ENCODE measurements at places on chromosomes 13 and 19.

DNA sequence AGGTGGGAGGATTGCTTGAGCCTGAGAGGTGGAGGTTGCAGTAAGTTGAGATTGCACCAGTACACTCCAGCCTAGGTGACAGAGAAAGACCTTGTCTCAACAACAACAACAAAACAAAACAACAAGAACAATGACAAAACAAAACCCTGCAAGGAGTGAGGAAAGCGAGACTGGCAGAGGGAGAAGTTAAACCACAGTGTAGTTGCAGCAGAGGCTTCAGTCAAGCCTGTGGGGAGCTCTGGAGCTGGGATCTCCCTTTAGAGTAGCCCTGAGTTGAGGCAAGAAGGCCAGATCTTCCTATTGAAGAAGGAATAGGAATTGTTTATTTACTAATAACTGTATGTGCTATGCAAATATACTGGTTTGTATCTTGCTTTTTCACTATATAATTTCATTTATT lies 25.3 kb upstream of the RNASEH2B start:
- DNase-seq, result peak; percentile 75

DNA sequence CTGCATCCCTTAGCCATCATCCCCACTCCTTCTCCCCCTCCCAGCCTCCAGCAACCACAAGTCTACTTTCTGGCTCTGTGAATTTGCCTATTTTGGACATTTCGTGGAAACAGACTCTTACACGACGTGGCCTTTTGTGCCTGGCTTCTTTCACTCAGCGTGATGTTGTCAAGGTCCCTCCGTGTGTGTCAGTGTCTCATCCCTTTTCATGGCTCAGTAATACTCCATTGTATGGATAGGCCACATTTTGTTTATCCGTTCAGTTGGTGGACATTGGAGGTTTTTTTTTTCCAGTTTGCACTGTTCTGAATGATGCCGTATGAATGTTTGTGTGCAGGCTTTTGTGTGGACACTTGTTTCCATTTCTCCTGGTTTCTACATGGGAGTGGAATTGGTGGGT lies 38.0 kb downstream of the BICRA start:
- no peak for DNase-seq

DNA sequence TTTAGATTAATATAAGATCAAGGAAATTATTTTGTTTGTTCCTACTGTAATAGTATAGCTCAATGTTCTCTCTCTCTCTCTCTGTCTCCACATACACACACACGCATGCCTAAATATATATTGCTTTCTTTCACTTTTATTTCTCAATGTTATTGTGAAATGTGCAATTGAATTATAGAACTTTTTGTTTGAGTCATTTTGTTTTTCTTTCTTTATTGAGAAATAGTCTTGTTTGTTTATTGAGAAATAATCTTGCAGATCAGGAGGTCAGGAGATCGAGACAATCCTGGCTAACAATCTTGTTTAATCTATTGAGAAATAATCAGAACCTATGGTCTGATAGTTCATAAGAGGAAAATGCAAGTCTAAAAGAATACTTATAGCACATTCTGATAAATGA lies 1581.3 kb downstream of the EFNB2 start:
- DNase-seq, result peak; percentile 12

GRCh38 chr13:100508996-100509395 lies 79.6 kb downstream of the GGACT start:
- DNase-seq, result no peak

GRCh38 chr13:99605420-99606323 lies 104.4 kb downstream of the TM9SF2 start:
- peak; percentile 69 for DNase-seq

- no peak for DNase-seq
Measured at GRCh38 chr19:50402544-50403301, 16.0 kb upstream of the SPIB start.

GRCh38 chr13:75091718-75092117 lies 390.3 kb downstream of the TBC1D4 start:
- DNase-seq, result no peak

DNA sequence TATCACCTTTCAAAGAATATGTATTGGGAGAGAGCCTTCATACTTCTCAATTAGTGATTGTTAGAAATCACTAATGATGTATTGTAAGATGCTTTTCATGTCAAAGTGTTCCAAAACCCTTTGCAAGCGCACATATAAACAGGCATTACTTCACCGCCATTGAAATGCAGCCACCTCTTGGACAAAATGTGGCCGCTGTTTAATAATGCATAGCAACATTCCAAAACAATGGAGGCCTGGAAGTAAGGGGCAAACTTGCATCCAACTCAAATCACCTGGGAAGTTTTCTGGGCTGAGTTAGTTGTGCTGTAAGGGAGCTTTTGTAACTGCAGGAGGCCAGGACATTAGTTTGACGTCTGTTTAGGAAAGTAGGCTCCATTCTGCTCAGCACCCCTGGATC lies 438.1 kb downstream of the FGF9 start:
- no peak for DNase-seq

DNA sequence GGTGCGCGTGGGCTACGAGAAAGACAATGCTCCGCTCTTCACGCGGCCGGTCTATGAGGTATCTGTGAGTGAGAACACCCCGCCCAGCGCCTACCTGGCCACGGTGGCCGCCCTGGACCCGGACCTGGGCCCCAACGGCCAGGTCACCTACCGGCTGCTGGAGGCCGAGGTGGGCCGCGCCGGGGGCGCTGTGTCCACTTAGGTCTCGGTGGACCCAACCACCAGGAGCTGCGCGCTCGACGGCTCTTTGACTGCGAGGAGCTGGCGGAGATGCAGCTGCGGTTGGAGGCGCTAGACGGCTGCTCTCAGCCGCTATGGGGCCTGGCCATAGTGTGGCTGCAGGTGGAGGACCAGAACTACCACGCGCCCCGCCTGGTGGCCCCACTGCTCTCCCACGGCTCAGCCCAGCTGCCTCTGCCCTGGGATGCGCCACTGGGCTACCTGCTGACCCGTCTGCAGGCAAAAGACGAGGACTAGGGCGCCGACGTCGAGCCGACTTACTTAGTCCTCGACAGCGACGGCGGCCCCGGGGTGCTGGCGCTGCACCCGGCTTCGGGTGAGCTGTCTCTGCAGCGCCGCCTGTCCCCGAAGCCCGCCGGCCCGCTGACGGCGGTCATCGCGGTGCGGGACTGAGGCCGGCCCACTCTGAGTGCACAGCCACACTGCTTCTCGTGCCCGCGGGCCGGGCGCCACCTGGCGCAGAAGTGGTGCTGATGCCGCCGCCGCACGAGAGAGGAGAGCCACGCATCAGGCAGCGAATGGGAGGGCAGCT lies 173.0 kb downstream of the OLFM4 start:
- DNase-seq, result no peak

- no peak for DNase-seq
Measured at GRCh38 chr19:310141-310651, 19.0 kb upstream of the PLPP2 start.

DNA sequence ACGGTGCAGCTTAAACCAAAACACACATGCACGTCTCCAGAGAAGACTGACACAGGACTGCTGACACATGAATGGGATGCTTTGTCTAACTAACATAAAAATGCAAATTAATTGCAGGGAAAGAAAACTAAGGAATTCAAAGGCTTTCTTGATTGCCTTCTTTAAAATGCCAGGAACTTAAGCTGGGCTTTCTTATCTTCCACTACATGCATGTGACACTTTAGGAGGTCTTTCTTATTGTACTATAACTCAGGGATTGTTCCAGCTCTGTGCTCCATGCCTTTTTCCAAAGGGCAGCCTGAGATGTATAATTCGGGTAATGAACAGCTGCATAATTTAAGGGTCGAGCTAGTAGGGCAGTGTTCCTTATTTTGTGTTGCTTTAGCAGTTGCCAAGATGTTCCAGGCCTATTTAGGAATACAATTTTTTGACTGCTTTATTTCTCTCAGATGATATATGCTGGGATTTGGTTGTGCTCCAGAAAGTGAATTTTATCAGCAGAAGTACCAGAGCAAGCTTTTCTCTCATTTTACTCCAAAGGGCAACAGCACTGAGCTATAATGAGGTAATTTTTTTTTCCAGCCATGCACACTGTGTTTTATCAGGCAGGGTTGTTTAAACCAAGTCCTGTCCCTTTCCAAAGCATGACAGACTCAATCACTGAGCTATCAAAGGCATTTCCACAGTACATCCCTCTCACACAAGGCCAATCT lies 885.2 kb downstream of the PCDH9 start:
- no peak for DNase-seq

DNA sequence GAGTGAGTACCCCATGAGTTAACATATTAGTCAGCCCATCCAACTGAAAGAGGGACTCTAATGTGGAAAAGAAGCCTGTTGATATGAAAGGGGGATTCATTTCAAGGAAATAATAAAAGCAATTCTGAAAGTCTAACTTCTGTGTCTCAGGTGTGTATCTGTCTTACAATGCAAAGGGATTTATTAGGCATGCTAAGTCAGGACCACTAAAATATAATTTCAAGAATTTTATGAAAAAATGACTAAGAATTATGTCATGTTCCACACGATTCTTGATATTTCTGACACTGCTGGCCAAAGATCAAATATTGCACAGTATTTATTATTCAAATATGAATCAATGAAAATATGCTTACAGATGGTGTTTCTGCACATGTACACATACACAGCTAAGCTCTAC lies 130.8 kb downstream of the KLF12 start:
- no peak for DNase-seq

DNA sequence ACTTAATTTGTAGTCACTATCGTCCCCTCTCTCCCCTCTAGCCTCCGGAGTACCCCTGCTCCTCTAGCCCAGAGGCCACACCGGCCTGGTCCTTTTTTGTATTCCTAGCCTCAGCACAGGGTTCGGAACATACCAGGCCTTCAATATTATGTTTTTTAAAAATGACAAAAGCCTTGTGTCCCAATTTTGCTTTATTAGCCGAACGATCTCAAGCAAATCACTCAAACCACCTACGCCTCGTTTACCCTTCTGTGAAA lies 463 bp upstream of the POMP start:
- DNase-seq, result no peak

DNA sequence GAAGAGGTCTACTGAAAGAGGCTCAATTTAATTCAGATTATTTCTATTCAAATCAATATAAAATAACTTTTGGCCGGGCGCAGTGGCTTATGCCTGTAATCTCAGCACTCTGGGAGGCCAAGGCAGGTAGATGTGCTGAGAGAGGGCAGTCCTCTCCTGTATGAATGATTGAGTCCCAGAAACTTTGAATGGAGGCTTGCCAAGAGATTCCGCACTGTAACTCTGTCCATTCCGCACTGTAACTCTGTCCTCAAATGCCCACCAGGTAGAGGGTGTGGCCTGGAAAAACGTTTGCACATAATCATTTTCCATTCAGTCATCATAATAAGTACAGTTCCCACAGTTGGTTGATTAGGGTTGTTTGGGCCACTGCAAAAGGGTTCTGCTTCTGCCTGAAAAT lies 274.7 kb upstream of the SOX21 start:
- DNase-seq, result no peak

- DNase-seq, result no peak
Measured at GRCh38 chr19:20237773-20238623, 71.0 kb downstream of the ZNF486 start.

- DNase-seq, result no peak
Measured at GRCh38 chr19:29526730-29527499, 1.1 kb downstream of the VSTM2B start.

DNA sequence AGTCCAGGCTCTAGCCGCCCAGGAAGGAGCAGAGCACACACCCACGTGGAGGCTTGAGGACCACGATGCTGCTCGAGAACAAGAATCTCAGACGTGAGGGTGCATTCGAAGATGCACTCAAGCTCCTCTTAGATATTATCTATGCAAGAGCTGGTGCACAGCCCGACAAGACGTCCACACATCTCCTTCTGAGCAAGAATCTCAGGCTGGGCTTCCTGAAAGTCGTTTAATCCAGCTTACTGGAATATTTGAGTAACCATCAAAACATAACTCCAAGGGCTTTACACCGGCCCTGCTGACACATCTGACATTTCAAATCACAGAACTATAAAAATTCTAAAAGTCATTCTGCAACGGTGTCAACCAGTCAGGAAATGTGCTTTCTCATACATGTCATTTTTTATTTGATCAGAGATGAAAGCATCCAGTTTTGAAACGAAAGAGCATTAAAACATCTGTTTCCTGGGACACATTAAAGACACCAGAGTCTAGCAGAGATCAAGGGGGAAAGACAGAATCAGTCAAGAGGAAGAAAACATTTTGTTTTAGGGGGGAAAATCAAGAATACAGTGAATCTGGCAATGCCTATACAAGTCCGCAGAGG lies 177.7 kb upstream of the IRS2 start:
- no peak for DNase-seq

DNA sequence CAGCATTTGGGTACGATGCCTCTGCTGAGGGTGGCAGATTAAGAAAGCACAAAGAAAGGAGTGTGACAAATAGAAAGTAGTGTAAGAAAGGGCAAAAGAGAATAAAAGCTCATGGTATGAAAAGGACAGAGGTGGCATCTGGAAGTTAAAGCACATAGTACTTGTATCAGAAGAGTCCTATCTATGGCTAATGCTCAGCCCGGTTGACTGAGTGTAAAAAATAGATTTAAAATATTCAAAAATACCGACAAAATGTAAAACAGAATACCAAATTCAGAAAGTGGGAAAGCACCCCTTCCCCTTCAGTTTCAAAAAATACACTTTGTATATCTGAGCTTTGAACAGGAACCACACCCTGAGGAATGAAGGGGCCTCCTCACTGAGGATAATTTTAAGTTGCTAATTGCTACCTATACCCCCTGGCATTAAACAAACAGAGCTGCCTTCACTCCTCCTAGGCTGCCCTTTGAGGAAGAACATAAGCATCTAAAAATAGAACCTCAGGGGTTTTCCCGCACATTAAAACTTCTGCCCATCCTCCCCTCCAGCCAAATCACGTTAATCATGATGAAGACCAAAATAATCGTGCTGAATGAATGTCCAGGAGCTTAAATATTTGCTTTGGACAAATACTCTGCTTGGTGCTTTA lies 43.3 kb downstream of the DLEU7 start:
- no peak for DNase-seq

DNA sequence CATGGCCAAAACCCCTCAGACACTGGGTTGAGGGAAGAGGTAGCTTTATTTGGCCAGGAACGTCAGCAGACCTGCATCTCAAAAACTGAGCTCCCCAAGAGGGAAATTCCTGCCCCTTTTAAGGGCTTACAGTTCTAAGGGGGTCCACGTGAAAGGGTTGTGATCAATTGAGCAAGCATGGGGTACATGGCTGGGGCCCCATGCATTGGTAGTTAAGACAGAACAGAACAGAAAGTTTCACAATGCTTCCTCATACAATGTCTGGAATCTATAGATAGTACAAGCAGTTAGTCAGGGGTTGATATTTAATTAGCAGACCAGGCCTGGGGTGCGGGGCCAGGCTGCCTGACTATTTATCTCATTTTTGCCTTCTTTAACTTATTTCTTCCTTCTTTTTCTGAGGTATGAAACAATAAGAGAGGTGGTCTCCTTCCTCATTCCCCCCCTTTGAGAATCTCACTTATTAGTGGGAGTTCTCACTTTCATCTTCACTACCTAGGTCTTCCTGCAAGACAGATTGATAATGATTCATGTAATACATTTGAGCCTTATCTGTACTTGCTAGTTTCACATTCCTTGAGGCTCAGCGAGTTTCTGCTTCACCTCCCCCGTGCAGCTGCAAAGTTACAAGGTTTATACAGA lies 84.8 kb downstream of the SLC25A15 start:
- no peak for DNase-seq

Measured in HL-60 (cell line).